Activated CD4-positive, alpha-beta T cell treated with anti-CD3 and anti-CD28 coated beads for 24 hours (primary cell): ENCODE measurements at places on chromosomes 12 and 14.

GRCh38 chr12:26853303-26854030, 20.5 kb upstream of the ITPR2 start:
- peak; percentile 52 for DNase-seq

DNA sequence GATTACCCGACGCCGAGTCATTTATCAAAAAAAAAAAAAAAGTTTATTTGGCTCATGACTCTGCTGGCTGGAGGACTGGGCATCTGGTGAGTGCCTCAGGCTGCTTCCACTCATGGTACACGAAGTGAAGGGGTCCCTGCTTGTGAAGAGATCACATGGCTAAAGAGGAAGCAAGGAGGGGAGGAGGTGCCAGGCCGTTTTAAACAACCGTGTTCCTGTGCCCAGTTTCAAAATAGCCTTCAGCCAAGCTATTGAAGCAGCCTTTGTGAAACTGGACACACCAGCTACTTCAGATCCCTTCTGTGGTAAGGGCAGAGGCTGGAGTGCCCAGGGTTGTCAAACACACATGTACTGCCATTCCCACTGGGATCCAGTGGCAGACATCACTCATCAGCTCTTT, 7.6 kb downstream of the POP5 start:
- no peak for DNase-seq

- DNase-seq: no peak
Observed at GRCh38 chr14:98112194-98112780, 1159.7 kb downstream of the BCL11B start.

DNA sequence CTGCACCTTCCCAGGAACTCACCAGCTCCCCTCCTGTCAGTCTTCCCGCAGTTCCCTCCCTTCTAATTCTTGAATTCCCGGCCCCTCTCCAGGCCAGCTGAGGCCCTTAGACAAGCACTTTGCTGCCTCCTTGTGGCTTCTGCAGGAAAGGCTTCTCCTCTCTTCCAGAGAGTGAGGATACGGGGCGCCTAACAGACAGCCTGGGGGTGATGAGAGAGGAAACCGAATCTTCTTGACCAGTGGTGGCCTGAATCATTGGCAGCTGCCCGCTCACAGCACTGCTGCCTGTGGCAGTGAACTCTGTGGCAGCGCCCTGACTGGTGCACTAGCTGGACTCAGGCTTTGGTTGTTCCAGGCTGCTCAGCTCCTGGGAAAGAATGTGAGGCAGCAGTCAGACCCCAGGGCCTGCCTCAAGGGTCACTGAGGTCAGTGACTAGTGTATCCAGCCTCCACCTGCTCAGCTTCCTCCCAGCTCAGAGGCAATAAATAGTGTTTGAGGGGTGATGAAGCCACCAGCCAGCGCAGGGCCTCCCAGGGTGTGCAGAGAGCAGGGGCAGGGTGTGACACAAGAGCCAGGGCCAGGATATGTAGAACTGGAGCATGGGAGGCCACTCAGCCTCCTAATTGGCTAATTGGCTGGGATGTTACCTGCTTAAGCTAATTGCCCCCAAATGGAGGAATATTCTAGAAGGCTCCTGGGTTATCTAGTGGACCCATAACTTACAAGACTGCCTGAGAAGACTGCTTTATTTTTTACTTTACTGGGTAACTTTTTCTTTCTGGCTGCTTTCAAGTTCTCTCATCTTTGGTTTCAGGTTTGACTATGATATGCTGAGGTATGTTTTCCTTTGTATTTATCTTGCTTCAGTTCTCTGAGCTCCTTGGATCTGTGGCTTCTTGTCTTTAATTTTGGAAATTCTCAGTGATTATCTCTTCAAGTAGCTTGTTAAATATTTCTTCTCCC, 12.9 kb upstream of the MCRS1 start:
- peak; percentile 34 for DNase-seq

DNA sequence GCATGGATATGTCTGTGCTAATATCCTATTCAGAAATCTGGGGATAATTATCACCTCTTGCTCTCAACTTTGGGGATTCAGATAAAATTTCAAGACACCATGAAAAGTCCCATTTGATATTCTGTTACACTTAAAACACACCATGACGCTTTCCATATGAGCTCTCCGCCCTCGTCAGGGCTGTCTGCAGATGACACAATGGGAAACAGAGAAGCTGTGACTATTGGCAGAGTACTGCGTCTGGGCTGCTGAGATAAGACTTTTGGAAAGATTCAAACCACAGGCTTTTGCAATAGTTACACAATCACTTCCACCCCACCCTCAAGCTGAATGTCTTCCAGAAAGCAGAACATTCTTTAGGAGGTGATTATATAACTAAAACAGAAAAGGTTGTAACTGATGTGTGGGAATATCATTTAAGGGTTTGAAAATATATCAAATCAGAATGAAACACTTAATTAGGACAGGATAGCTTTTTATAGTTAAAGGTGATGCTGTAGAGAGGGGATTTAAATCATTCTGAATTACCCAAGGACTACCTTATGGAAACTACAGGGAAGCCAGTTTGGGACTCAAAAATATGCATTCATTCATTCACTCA, 75.3 kb upstream of the TMPO start:
- DNase-seq: no peak

DNA sequence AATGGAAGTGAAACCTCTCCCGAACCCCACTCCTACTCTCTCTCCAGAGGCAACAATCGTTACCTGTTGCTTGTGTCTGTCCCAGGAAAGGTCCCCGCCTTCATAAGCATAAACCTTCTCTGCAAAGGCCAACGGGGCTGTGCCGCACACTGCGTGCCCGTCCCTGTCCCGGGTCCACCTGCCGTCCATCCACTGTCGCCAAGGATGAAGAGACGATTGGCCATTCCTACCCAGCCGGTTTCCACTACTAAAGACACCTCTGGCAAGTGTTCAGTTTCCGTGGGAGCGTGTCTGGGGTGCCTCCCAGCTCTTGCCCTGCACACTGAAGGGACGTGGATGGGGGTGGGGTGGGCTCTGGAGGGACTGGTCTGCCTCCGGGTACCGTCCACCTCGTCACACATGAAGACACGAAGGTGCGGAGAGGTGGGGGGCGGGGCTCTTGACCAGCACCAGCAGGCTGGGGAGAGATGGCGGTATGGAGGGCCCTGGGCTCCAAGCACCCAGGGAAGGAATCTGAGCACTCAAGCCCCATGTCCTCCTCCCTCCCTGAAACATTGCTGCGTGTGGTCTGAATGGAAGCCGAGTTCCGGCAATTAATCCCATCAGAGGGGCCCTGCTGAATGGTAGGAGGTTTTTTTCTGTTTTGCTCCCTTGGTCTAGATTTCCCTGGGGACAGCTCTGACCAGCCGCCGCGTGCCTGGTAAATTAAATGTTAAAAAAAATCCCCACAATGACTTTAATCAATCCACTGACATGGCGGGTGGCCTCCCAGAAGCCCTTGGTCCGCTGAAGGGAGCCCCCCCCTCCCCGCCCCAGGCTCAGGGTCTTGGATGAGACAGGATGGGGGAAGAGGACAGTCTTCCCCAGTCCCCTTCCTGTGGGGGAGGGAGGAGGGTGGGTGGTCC, 4.1 kb upstream of the KIF26A start:
- DNase-seq: no peak

- no peak for DNase-seq
Observed at GRCh38 chr12:92079054-92079385, 66.6 kb downstream of the BTG1 start.

- DNase-seq: no peak
Observed at GRCh38 chr12:15842108-15842507, 40.1 kb upstream of the STRAP start.

- no peak for DNase-seq
Observed at GRCh38 chr14:20711685-20712084, 23.1 kb downstream of the ANG start.

- DNase-seq: no peak
Observed at GRCh38 chr12:94763462-94763861, 113.1 kb upstream of the TMCC3 start.
